ENCODE measurements at places on chromosomes 2 and 18.

DNA sequence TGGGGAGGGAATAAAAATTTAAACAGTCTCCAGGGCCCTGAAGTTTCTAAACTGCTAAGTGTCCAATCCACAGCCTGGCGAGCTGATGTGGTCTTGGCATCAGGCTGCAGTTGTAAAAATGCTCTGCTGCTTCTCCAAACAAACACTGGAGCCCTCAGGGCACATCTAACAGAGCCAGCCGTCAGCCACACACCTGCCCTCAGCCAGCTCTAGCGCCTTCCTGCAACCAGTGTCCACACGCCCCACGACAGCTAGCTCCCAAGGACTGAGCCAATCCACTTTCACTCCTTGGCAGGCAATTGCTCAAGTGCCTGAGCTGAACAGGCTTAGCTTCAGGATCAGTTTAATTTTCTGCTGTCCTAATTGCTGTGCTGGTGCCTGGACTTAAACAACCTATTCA lies 446.4 kb upstream of the RAB12 start:
- DNase-seq = no peak

- no peak for DNase-seq
Observed at GRCh38 chr18:77108001-77108692, 24.4 kb downstream of the MBP start.

DNA sequence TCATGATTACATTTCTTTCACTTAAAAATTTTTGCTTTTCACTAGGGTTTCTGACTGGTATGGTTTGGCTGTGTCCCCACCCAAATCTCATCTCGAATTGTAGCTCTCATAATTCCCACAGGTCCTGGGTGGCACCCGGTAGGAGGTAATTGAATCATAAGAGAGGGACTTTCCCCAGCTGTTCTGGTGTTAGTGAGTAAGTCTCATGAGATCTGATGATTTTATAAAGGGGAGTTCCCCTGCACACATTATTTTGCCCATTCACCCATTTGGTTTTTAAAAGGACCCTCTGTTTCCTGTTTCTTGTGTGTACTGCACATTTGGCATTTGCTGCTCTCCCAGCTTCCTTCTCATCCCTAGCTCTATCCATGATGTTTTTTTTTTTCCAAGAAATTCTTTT lies 27.8 kb upstream of the NETO1 start:
- DNase-seq = no peak

- no peak for DNase-seq
Observed at GRCh38 chr2:117987121-117987520, 26.7 kb downstream of the CCDC93 start.

DNA sequence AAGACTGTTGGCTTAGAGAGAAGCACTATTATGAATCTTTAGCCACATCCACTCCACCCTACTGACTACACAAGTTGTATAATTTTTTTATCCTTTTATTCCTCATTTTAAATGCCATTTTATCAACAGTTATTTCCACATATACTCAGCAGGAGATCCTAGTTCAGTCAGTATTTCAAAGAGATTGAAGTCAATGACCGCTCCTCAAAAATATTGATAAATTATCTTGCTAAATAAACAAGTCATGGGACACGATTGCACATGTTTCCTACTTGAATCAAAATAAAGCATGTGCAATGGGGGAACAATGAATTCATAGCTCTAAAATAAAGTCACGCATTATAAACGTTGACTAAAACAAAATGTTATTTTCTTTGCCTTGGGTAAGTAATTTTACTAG lies 496.5 kb downstream of the LRRTM4 start:
- no peak for DNase-seq

DNA sequence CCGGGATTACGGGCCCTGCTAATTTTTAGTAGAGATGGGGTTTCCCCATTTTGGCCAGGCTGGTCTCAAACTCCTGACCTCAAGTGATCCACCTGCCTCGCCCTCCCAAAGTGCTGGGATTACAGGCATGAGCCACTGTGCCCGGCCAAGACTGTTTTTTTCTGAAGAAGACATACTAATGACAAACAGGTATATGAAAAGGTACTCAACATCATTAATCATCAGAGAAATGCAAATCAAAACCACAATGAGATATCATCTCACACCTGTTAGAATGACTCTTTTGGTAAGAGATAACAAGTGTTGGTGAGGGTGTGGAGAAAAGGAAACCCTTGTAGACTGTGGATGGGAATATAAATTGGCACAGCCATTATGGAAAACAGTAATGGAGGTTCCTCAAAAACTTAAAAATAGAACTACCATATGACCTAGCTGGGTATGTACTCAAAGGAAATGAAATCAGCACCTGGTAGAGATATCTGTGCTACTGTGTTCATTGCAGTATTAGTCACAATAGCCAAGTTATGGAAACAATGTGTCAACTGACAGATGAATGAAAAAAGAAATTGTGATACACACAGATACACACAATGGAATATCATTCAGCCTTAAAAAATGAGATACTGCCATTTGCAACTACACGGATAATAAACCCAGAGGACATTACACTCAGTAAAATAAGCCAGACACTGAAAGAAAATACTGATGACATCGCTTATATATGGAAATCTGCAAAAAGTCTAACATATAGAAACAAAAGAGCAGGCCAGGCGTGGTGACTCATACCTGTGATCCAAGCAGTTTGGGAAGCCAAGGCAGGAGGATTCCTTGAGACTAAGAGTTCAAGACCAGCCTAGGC lies 20.8 kb downstream of the SOS1 start:
- no peak for DNase-seq

DNA sequence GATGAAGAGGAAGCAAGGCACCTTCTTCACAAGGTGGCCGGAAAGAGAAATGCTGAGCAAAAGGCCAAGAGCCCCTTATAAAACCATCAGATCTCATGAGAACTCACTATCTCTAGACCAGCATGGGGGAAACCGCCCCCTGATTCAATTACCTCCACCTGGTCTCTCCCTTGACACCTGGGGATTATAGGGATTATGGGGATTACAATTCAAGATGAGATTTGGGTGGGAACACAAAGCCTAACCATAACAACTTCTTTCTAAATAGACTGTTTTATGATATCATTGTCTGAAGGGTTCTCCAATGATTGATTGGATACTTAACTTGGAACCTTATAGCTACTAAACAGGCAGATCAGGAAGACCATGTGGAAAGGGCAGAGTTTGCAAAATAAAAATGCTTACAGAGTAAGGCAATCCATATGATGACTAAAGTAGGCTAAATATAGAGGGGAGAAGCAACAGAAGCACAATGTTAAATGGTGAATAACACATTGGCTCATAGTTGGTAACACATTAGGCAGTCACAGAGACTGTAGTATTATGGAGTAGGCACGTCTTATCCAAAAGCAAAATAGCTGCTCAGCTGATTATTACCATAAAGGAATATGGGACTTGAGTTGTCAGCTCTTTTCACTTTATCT lies 179.0 kb downstream of the BARD1 start:
- DNase-seq = no peak

- DNase-seq = no peak
Observed at GRCh38 chr18:21809725-21810124, 69.1 kb downstream of the MIB1 start.

GRCh38 chr2:132415915-132416722 lies 486 bp upstream of the GPR39 start:
- DNase-seq = no peak

DNA sequence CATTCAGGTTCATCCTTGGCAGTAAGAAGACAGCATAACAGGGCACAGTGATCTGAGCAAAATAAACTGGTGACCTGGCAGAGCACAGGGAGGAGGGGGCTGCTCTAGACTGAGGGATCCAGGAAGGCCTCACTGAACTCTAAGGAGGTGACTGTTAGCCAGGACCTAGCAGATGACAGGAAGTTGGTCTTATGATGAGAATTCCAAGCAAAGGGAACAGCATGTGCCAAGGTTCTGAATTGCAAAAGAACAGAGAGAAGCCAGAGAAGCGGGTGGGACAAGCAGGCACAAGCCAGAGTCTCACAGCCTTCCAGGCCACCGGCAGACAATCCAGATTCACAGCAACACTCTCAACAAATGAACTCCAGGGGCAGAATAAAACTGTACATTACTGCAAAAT lies 152.7 kb upstream of the PTPRM start:
- no peak for DNase-seq

- DNase-seq = no peak
Observed at GRCh38 chr2:207334624-207335371, 169.1 kb upstream of the KLF7 start.

DNA sequence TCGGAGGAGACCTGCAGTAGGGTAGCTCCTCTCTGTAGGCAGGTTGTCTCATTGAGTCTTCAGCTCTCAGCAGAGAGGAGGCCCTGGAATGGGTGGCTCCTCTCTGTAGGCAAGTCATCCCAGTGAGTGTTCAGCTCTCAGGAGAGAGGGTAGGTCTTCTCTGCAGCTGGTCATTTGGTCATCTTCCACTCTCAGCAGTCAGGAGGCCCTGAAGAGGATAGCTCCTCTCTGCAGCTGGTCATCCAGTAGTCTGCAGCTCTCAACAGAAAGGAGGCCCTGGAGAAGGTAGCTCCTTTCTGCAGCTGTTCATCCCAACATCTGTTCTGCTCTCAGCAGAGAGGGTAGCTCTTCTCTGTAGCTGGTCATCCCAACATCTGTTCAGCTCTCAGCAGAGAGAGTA lies 26.0 kb upstream of the RUFY4 start:
- DNase-seq = no peak

GRCh38 chr2:111143843-111144198 lies 23.1 kb downstream of the BCL2L11 start:
- no peak for DNase-seq

DNA sequence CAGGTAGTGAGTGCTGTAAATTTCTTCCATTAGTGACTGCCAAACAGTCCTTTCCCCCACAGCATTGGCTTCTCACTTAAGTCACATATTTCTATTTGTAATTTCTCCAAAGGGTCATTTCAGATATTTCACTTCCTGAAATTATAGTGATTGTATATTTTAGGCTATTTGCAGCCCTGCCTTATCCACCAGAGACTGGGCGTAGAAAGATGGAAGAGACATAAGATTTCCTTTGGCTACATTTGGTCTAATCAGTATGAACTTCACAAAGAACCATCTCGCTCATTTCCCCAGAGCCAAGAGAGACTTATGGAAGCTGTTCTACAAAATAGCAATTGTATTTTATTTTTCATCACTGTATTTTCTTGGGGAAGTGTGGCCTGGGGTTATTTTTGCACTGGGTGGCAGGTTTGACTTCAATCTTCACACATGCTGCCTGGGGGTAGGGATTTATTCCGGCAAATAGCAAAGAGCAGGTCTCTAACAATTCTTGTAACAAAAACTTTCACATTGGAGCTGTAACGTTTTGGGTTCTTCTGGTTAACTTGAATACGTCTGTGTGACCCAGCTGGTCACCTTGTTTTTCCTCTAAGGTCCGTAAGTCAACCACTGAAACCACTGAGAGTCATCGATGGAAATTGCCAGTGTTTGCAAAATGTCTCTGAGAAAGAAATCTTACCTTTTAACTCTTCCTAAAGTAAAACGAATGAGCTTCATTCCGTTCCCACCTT lies 170.6 kb upstream of the SERPINE2 start:
- DNase-seq = no peak

GRCh38 chr18:76687304-76687962 lies 134.9 kb upstream of the ZNF236 start:
- no peak for DNase-seq

DNA sequence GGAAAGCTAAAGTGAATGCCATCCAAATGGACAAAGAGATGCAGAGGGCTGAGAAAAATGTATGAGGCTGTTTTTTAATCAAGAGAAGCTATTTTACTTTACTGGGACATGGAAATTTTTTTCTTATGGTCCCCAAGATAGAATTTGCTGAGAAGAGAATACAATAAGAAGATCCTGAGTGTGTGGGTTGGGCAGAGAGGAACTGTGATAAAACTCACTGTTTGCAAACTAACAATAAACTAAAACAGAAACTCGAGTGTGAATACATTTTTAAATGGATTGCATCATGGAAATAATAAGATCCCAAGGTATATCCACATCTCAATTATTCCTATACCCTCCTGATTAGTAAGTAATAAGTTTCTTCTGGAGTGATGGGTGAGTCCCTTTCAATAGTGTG lies 4.4 kb downstream of the NEB start:
- no peak for DNase-seq

- no peak for DNase-seq
Observed at GRCh38 chr2:136297994-136298393, 180.0 kb upstream of the CXCR4 start.

DNA sequence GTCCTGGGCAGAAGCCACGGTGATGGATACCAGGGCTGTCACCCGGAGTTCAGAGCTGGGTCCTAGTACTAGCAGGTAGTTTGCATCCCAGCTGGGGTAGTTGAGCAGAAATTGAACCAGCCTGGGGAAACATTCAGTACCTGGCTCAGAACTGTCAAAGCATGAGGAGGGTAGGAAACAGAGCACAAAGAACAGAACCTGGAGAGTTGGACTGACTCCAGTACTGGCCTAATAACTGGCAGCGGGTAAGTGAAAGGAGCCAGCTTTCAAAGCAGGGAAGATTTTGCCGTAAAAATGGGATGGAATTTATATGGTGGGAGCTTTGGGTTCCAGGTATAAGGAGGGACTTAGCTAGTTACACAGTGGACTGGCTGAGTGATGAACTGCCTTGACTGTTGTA lies 23.8 kb downstream of the ATG16L1 start:
- no peak for DNase-seq

- no peak for DNase-seq
Observed at GRCh38 chr18:41150316-41150715, 804.7 kb upstream of the PIK3C3 start.

DNA sequence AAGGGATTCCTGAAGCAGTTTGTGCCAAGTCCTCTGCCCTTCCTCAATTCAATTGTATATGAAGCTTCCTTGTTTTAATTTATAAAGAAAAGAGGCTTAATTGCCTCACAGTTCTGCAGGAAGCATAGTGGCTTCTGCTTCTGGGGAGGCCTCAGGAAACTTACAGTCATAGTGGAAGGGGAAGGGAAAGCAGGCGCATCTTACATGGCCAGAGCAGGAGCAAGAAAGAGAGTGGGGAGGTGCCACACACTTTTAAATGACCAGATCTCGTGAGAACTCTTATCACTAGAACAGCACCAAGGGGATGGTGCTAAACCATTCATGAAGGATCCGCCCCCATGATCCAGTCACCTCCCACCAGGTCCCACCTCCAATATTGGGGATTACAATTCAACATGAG lies 114.2 kb downstream of the SGPP2 start:
- DNase-seq = no peak

DNA sequence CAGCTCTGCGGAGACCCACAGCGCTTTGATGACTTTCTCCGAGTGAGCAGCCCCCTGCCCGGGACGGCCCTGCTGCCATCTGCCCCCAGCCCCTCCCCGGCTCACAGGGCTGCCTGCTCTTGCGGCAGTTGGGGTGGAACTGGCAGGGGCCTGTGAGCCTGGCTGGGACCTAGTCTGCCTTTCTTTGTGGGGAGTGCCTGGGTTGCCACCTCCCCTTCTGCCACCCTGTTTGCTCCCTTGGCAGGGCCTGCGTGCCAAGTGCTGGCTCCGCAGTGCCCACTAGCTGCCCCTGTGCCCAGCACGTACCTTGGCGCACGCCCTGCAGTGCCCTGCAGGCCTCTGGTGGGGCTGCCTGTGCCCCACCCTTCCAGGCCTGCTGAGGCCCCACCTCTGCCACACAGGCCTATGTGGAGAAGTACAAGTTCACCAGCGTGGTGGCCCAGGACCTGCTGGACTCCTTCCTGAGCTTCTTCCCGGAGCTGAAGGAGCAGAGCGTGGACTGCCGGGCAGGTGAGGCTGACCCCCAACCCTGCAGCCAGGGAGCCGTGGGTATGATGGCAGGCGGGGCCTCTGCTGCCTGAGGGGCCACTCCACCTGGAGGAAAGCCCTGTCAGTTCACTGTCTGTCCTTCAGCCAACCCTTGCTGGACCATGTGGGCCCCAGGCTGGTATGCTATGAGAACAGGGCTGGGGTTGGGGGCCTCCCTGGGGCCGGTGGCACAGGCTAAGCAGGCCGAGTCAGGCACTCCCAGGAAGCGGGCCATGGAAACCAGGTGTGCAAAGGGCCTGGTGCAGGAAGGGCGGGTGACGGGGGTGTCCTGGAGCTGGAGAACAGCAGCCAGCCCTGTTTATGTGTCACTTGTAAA lies 7.0 kb downstream of the RNPEPL1 start:
- no peak for DNase-seq

All from activated CD4-positive, CD25-positive, alpha-beta regulatory T cell treated with anti-CD3 and anti-CD28 coated beads, Interleukin-2, amount 50 U/mL, for 72 hours (primary cell).